ENCODE measurements at places on chromosomes 4 and X.

DNA sequence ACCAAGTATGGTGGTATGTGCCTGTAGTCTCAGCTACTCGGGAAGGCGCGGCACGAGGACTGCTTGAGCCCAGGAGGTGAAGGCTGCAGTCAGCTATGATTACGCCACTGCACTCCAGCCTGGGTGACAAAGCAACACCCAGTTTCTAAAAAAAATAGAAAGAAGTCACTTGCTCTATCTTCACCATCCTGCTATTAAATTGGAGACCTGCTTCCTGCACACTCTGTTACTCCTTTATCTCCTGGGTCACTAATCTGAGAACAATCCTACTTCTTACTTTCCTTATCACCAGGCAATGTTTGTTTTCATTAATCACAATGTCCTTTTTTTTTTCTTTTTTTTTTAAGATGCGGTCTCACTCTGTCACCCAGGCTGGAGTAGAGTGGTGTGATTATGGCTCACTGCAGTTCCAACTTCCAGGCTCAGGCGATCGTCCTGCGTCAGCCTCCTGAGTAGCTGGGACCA lies 16.2 kb downstream of the PRKX start:
- DNase-seq: no peak

- peak; percentile 10 for DNase-seq
Measured at GRCh38 chrX:18664947-18665346, 7.0 kb downstream of the RS1 start.

DNA sequence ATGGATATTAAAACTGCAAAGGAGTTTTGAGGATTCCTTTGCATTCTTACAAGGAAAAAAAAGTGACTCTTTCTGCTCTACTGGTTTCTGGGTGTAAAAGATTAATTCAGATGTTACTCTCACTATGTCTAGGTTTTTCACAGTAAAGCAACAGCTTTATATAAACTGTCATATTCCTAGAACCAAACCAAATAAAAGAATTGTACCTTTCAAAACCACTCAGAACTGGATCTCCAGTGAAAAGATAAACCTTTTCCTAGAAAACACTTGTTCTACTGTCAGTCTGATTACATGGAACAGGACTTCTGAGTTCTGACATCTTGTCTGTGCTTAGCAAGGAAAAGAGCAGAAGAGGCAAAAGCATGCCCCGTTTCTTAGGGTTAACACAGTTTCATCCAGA lies 5.0 kb upstream of the PPID start:
- no peak for DNase-seq

- no peak for DNase-seq
Measured at GRCh38 chrX:17747692-17748091, 10.4 kb downstream of the SCML1 start.

- peak; percentile 3 for DNase-seq
Measured at GRCh38 chr4:65391382-65391781, 278.9 kb downstream of the EPHA5 start.

- DNase-seq: no peak
Measured at GRCh38 chr4:4867375-4868039, 8.0 kb downstream of the MSX1 start.

DNA sequence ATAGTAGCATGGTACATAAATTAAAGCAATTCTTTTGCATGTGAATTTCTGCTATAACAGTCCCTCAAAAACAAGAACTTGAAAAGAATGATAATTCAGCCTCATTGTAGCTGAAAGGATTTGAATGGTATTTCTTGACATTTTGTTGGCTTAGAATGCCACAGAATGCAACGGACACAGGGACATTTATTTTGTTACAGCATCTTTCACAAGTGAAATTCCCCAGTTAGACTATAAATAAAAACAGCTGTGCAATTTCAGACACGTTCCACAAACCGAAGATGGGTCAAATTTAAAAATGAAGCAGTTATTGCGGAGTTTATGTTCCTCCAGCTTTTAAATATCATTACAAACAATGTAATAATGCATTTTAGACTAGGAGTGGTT lies 82.8 kb upstream of the AMELX start:
- no peak for DNase-seq

GRCh38 chr4:48188390-48188789 lies 54.3 kb upstream of the TXK start:
- DNase-seq: no peak
